ENCODE measurements at places on chromosomes 3 and 15.
A peak's percentile ranks its signal among the peaks of the same experiment; 100 is the strongest.

- DNase-seq, result no peak
Measured at GRCh38 chr3:149009732-149010131, 18.4 kb downstream of the GYG1 start.

- DNase-seq, result no peak
Measured at GRCh38 chr3:189394599-189395121, 222.9 kb downstream of the TPRG1 start.

DNA sequence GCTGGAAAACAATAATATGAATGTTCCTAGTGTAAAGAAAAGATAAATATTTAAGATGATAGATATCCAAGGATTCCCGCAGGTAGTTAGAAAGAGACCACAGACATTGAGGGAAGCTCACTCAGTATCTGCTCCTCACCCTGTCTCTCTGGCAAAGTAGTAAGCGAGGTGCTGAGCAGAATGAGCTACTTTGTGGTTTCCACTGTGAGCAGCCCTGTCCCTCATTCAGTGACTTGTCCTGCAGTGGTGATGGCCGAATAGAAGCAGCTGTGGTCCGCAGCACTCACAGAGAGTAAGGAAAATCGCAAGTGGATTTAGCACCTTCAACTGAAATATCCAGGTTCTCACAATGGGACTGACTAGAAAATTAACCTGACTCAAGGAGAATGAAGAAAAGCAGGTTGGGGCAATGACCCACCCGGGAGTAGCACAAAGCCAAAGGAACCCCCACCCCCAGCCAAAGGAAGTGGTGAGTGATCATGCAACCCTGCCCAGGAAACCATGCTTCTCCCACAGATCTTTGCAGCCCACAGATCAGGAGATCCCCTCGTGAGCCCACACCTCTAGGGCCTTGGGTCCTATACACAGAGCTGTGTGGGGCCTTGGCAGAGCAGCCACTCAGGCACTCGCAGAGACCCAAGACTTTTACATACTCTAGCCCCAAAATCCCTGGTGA lies 21.8 kb upstream of the SLC25A38 start:
- DNase-seq, result no peak

- no peak for DNase-seq
Measured at GRCh38 chr3:76293856-76294255, 508.5 kb upstream of the ZNF717 start.

DNA sequence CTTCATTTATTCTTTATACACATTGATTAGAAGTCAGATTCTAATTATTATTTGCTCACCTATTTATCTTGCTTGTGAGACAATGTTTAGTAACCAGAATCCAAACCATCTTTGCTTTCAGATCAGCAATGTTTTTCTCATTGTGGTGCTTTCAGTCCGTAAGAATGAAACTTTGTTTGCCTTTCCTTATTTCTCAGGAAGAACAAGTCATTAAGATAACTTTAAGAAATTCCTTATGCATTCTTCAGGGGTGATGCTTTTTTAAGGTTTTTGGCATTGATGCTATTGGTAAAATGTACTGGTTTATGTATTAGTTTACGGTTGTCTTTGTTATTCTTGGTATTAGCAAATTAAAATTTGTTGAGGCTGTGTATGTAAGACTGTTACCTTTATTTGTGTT lies 120.8 kb upstream of the POU1F1 start:
- no peak for DNase-seq

GRCh38 chr3:169771497-169772304 lies 1.5 kb upstream of the MYNN start:
- DNase-seq, result peak; percentile 71

- no peak for DNase-seq
Measured at GRCh38 chr3:172148702-172149565, 109.6 kb downstream of the FNDC3B start.

GRCh38 chr3:194466761-194467356 lies 19.9 kb downstream of the ATP13A3 start:
- no peak for DNase-seq

GRCh38 chr15:44296625-44297524 lies 8.4 kb downstream of the GOLM2 start:
- peak; percentile 67 for DNase-seq

GRCh38 chr15:86526938-86527690 lies 447.4 kb downstream of the AGBL1 start:
- DNase-seq, result no peak

- DNase-seq, result no peak
Measured at GRCh38 chr3:25405335-25405734, 22.7 kb upstream of the RARB start.

- no peak for DNase-seq
Measured at GRCh38 chr3:128488636-128488990, 4.4 kb downstream of the GATA2 start.

DNA sequence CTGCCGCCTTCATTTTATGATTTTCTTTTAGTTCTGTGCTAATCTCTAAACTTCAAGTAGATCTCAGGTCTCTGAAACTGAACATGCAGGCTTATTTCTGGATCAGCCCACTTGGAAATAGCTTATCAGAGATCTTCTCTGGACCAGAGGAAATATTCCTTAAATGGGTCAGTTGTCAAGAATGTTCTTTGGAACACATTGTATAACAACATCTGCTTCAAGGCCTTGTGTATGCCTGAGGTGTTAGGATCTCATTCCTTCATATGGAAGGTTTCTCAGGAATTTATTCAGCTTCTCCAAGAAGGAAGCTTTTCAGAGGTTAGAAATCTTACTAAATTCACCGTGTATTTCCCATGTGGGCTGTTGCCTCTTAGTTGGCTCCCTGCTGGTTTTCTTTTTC lies 47.4 kb downstream of the SYN2 start:
- DNase-seq, result no peak

GRCh38 chr3:175940243-175940642 lies 1081.1 kb downstream of the NAALADL2 start:
- no peak for DNase-seq

GRCh38 chr3:123067689-123068600 lies 1.1 kb downstream of the PDIA5 start:
- DNase-seq, result peak; percentile 62

DNA sequence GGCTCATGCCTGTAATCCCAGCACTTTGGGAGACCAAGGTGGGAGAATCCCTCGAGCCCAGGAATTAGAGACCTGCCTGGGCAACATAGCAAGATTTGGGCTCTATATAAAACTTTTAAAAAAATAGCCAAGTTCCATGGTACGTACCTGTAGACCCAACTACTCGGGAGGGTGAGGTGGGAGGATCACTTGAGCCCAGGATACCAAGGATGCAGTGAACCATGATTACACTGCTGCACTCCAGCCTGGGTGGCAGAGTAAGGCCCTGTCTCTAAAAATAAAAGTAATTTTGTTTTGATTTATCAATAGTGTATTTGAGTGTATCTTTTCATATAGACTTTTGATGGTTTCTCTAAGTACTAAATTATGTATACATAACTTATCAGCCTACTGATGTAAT lies 63.1 kb downstream of the LSM3 start:
- DNase-seq, result peak; percentile 2

DNA sequence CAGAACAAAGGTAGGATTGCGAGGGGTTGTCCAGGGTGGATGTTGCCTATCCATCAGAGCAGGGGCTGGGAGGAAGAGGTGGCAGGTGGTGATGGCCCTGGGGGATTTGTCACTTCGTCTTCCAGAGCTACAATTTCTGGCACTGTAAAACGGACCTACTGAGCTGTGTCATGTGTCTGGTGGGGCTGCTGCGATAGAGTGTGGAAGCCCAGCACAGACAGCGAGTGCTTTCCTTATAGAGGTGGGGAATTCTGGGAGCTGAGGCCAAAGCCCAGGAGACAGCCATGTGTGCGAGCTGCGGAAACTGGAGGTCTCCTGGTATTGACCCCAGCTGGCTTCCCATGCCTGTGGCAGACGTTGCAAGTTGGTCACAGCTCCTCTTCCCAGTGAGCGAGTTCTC lies 61.2 kb upstream of the SEC22A start:
- DNase-seq, result no peak

DNA sequence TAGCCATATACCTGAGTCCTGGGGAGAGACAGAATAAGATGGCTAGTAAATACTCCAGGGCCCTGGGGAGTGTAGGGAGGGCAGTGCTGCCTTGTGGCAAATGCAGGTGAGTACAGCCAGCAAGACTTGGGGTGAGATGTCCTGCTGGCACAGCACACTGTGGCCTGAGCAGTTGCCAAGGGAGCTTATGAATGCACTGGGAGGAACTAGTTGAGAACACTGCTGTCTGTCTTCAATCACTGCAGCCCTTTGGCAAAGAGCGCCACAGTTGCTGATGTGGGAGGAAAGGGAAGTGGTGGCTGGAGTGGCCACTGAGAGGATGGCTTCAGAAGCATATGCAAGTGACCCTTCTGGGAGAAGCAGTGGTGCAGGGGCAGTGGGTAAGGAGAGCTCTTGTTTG lies 264.6 kb downstream of the RORA start:
- DNase-seq, result no peak

GRCh38 chr3:128315313-128315712 lies 151.4 kb downstream of the DNAJB8 start:
- no peak for DNase-seq

GRCh38 chr3:89964347-89964746 lies 856.9 kb downstream of the EPHA3 start:
- no peak for DNase-seq

DNA sequence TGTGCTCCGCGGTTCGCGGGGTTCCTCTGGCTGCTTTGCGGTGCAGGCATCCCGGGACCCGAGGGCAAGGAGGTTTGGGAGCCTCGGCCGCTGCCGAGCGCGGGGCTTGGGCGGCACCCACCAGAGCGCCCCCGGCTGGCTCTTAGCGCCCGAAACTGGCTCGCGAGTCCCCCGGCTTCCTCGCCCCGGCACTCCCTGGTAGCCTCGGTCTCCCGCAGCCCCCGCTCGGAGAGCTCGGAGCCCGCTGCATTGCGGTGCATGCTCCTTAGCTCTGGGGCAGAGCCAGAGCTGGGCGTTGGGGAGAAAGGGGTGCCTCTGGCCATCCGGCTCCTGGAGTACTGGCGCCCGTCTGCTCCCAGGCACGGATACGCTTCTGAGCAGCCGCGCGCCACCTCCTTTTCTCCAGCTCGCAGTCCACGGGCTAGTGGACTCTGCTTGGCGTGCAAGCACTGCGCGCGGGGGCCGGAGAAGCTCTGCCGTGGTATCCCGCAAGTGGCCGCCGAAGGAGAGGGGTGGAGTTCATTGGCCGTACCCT lies 753 bp downstream of the EPHB1 start:
- DNase-seq, result no peak

DNA sequence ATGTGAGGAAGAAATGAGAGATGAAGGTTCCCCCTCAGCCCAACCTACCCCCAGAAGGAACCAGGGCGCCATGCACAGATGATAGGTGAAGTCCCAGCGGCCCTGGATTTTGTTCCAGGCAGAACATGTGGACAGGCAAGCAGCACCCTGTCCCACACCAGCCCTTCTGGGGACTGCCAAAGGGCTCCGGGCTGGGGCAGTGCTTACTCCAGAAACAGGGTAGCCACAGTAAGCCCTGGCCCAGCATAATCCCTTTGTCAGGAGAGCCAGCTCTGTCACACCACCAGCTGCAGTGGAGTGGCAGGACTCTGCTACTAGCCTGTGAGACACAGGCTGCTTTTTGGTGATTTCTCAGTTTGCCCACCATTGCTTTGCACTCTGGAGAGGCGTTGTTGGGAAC lies 6.3 kb downstream of the FBXL22 start:
- DNase-seq, result no peak

GRCh38 chr15:50277370-50277769 lies 11.8 kb upstream of the HDC start:
- DNase-seq, result no peak
